DMS153 (cell line): ENCODE measurements at places on chromosomes 12 and 14.

DNA sequence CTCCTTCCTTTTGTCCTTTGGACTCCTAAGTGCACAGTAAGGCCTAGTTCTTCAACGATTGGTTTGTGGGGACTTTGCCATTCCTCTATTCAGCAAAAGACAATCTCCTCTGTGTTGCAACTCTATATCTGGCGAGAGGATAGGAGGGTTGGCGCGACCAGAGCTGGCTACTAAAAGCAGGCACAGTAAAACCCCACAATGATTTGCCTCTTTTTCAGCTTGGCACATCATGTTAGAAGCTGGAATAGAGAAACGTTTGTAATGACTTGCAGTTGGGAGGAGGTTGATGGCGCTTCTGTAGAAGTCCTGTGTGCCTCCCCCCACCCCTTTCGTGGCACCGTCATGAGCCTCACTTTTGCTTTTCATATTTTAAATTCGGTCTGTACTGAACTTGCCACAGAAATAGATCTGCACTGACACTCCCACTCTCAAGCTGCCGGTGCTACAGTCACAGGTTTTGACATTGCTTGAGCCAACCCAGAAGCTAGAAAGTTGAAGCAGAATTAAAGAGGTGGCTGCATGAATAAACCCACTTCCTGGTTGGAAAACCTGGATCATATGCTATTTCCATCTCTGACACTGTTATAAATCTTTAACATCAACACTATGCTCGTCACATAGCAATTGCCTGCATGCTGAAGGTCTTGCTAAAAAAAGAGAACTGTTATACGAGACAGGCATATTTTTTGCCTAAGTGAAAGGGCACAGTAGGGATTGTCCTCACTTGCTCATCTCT lies 315.3 kb upstream of the PRICKLE1 start:
- DNase-seq, result no peak

DNA sequence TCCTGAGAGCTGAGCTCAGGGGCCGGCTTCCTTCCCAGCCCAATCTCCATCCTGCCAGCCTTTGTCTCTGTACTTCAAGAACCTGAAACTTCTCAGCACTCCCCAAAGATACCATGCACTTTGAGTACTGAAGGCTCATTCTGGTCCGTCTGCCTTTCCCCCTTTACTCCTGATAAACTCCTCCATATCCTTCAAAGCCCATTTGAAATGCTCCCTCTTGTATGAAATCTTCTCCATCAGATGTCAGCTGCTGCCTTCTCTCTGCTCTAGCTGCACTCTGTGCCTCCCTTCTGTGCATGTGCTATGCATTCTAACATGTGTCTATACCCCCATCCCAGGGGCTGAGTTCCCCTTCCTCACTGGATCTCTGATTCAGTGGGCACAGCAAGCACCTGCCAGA lies 52.1 kb downstream of the PITPNM2 start:
- DNase-seq, result no peak

DNA sequence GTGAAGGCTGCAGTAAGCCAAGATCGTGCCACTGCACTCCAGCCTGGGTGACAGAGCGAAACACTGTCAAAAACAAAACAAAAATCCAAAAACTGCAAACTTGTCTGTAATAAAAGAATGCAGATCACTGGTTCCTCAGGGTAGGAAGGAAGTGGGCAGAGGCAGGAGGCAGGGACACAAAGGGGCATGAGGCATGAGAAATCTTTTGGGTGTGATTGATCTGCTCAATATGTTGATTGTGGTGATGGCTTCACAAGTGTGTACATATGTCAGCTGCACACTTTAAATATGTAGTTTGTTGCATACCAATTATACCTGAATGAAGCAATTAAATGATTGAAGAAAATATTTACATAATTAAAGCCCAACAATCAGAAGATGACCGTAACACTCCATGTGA lies 117.6 kb downstream of the CMAS start:
- DNase-seq, result no peak

GRCh38 chr12:29346769-29347421 lies 34.1 kb downstream of the ERGIC2 start:
- no peak for DNase-seq

DNA sequence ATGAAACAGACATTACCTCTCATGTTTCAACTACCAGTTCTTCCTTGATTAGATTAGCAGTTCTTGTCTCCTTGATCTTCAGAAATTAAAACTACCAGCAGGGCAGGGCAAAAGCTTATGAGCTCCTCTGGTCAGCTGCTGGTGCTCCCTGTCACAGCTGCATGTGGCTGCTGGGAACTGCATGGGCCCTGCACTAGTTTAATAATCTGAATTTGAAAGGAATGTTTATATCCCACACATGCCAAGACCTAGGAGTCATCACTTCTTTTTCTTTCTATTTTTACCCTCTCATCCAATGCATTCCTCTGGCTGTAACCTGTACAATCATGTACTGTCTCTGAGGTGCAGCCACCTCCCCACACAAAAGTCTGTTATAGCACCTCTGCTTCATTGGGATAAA lies 73.9 kb downstream of the ARMH4 start:
- DNase-seq, result no peak

- no peak for DNase-seq
Observed at GRCh38 chr14:57609192-57610075, 115.8 kb upstream of the CCDC198 start.

GRCh38 chr12:90562671-90563070 lies 392.3 kb downstream of the CCER1 start:
- DNase-seq, result no peak

- no peak for DNase-seq
Observed at GRCh38 chr14:56044196-56044595, 74.0 kb upstream of the PELI2 start.

- DNase-seq, result no peak
Observed at GRCh38 chr12:58224536-58225105, 283.3 kb downstream of the ATP23 start.

- no peak for DNase-seq
Observed at GRCh38 chr14:52313462-52313861, 650 bp upstream of the PTGER2 start.

GRCh38 chr14:104458845-104459244 lies 120.7 kb upstream of the C14orf180 start:
- DNase-seq, result no peak

GRCh38 chr12:2393016-2393415 lies 340.2 kb downstream of the CACNA1C start:
- no peak for DNase-seq

GRCh38 chr12:121538699-121539061 lies 42.1 kb downstream of the KDM2B start:
- peak; percentile 4 for DNase-seq

GRCh38 chr14:69350892-69351291 lies 47.2 kb downstream of the ERH start:
- DNase-seq, result no peak

DNA sequence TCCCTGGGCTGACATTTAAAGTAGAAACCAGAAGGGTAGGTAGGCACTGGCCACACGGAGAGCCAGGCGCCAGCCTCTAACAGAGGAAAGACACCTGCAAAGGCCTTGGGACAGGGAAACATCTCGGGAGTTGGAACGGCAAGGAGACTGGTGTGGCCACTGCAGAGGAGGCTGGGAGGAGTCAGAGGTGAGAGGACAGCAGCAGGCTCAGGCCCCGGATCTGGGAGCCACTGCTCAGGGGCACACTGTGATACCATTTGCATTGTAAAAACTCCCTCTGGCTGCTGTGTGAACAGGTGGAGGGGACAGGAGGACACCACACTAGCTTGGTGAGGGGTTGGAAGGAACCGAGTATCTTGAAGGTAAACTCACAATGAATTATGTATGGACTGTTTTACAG lies 2.7 kb downstream of the ANHX start:
- DNase-seq, result no peak

GRCh38 chr14:90658541-90658967 lies 157.7 kb downstream of the TTC7B start:
- no peak for DNase-seq

- no peak for DNase-seq
Observed at GRCh38 chr12:109309381-109310246, 530 bp upstream of the FOXN4 start.

DNA sequence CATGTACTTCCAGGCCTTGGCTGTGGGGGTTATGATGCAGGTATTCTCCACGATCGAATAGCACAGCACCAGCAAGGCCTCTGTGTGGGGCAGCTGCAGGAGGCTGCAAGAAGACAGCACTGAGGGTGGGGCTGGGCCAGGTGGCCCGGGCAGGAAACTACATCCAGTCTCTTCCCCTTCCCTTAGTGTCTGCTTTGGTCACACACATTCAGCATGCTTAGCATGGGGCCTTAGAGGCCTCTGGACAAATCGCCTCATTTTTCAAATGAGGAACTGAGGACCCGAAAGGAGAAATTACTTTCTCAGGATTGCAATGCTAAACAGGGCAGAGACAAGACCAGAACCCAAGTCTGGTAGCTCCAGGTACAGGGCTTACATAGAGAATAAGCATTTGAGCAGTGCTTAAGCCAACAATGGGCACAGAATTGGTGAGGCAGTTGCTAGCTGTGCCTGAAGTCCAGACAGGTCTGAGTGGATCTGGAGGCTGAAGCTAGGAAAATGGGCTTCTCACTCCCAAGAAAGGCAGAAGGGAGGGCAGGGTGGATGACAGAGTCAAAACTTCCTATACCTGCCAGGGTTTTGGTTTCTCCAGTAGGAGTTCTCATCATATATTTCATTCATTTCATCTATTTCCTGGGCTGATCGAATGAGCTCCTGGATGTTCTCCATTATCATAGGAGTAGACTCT lies 3.5 kb downstream of the ACRBP start:
- no peak for DNase-seq

- DNase-seq, result peak; percentile 5
Observed at GRCh38 chr14:64324461-64324860, 30.3 kb upstream of the ESR2 start.

DNA sequence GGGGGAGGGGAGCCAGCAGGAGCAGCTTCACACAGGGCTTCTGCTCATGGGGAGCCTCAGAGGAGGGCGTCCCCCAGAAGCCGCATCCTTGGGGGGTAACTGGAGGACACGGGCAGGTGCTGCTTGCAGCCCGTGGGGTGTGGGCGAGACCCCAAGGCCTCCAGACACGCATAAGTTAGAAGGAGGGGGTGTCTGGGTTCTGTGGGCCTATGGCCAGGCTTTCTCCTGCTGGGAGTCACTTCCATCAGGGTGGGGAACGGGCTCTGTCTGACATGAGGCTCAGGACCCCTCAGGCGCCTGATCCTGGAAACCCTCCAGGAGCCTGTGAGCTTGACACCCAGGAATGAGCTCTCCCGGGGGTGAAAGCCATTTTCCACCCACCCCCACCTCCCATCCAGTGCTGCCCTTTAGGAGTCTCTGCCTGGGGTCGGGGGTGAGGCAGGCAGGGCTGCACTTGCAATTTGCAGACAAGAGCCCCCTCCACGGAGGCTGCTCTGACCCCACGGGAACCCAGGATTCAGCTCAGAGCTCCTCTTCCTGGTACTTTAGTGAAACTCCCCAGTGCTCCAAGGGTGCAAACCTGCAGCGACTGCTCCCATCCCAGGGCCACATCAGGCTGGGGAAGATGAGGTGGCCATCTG lies 325.7 kb downstream of the ADGRD1 start:
- DNase-seq, result no peak

- no peak for DNase-seq
Observed at GRCh38 chr14:92515546-92516343, 2.2 kb downstream of the RIN3 start.

GRCh38 chr12:67594888-67595287 lies 53.7 kb upstream of the DYRK2 start:
- DNase-seq, result no peak

GRCh38 chr12:106774808-106775524 lies 484 bp downstream of the RIC8B start:
- no peak for DNase-seq

DNA sequence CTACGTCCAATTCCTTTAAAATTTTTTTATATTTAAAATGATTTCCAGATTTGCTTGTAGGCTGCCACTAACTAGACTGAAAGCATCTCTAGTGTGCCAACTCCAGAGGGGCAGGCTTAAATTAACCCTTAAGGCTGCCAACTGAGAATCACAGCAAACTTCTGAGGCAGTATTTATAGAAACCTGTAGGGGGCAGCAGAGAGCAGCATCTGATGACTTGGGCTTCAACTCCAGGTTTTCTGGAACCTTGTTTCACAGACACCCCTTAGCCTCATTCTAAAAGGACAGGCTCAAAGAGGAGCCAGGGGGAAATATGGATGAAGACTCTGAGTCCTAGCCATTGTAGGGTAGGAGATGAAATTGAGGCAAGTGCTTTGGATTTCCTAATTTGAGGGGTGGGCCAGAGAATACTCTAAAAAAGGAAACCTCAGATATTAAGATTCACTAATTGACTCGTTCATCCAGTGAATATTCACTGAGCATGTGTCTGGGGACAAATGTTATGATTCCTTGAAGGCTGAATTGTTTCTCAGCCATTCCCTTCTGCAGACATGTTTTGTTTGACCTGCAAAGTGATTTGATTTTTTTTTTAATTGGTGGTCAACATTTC lies 63.3 kb upstream of the HSPB8 start:
- peak; percentile 23 for DNase-seq

GRCh38 chr14:35565871-35566464 lies 32.0 kb downstream of the INSM2 start:
- DNase-seq, result no peak

GRCh38 chr14:77309131-77309530 lies 11.6 kb downstream of the POMT2 start:
- DNase-seq, result no peak

DNA sequence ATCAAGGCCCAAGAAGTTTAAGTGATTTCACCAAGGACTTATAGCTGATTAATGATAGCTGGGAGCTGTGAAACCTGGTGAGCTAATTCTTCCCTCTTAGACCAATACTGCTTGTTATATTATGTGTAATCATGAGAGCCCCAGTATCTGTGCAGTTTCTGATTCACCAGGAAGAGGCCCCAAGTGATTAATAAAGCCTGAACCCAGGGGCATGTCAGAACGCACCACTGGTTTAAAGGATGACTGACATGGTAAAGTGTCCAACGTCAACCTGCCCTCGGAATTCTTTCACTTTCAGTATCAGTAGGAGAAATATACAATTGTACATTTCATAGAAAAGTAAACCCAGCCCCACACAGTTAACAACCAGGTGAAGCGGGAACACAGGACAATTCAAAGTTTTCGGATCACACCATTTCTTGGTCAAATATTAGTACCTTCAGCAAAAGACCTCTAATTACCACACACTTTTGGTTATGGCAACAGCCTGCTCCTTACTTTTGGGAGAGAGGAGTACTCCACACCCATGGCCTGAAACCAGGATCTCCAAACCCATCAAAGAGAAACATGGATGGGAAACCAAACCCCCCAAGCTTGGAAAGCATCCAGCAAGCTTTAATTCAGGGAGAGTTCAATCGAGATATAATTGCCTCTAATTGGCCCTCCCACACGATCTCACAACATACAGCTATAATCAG lies 28.5 kb downstream of the TMCC3 start:
- DNase-seq, result peak; percentile 32

- no peak for DNase-seq
Observed at GRCh38 chr12:39277416-39277815, 165.5 kb downstream of the KIF21A start.

- no peak for DNase-seq
Observed at GRCh38 chr14:76752744-76753143, 8.5 kb upstream of the VASH1 start.

GRCh38 chr12:59317598-59317997 lies 278.2 kb upstream of the SLC16A7 start:
- no peak for DNase-seq
